ENCODE measurements at places on chromosomes 13 and 19. TPM values are rescaled to one million over a fixed set of nuclear protein-coding genes. Genes with fewer than 3 reads are reported as not detected.

DNA sequence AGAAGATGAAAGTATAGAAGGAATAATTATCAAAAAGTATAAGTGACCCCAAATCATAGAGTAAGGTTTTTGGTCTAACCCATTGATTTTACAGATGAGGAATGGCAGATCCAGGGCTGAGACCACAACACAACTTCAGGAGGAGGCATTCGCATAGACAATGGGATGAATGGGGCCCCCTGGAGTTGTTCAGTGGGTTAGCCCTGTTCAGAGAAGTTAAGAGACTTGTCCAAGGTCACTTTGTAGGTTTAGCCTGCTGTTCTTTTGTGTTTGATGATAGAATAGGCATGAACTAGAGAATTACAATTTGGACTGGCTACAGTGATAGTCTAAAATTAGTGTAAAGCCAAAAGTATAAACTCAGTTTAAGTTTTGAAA lies 233.9 kb downstream of the KCNRG start:
- H3K27ac ChIP-seq, result no peak overlapping the region
- DNase-seq, result no peak
- H3K27me3 ChIP-seq, result no peaks in the 10 kb centered on the region
- no peak overlapping the region for H3K4me3 ChIP-seq
- no peaks in the 10 kb centered on the region for H3K4me1 ChIP-seq

Gene SMIM24
- total RNA-seq, result not detected

GRCh38 chr13:20131057-20131832 lies 29.6 kb downstream of the GJA3 start:
- peak overlapping the region; percentile 18 for H3K27ac ChIP-seq
- H3K36me3 ChIP-seq, result no peaks in the 10 kb centered on the region
- H3K4me1 ChIP-seq, result peaks cover 13% of the 10 kb centered on the region
- no peak overlapping the region for H3K4me3 ChIP-seq

GRCh38 chr13:76783798-76784197 lies 102.4 kb downstream of the KCTD12 start:
- H3K36me3 ChIP-seq, result no peaks in the 10 kb centered on the region
- no peak overlapping the region for H3K4me3 ChIP-seq
- DNase-seq, result no peak
- H3K4me1 ChIP-seq, result no peaks in the 10 kb centered on the region
- H3K27me3 ChIP-seq, result no peaks in the 10 kb centered on the region
- H3K27ac ChIP-seq, result no peak overlapping the region

Gene ZFP36
- 26.3 TPM for total RNA-seq

GRCh38 chr13:101739382-101740178 lies 287.1 kb downstream of the ITGBL1 start:
- no peaks in the 10 kb centered on the region for H3K36me3 ChIP-seq
- no peak for DNase-seq
- H3K4me1 ChIP-seq, result no peaks in the 10 kb centered on the region

Gene PRTN3
- total RNA-seq, result not detected

GRCh38 chr19:8064911-8065874 lies 12.6 kb downstream of the CCL25 start:
- H3K4me1 ChIP-seq, result no peaks in the 10 kb centered on the region
- H3K27me3 ChIP-seq, result no peaks in the 10 kb centered on the region
- peak; percentile 5 for DNase-seq
- no peak overlapping the region for H3K4me3 ChIP-seq

DNA sequence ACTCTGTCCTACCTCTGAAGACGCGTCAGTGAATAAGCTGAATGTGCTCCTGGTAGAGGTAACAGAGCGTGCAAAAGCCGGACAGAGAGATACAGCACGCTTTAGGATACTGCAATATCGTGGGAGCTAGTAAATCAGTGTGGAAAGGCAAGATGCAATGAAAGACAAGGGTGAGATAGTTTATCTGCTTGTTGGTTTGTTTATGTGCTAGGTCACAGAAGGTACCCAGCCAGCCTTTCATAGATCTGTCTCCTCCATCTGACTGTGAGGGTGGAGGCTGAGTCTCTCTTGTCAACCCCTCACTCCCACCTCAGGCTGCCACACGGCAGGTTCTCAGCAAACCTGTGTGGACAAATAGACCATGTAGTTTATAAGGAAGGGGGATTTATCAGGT lies 904 bp upstream of the GIPC1 start:
- H3K4me3 ChIP-seq, result peak overlapping the region; percentile 80
- DNase-seq, result no peak
- H3K27me3 ChIP-seq, result no peaks in the 10 kb centered on the region
- H3K36me3 ChIP-seq, result no peaks in the 10 kb centered on the region
- H3K27ac ChIP-seq, result peak overlapping the region; percentile 88
- H3K4me1 ChIP-seq, result peaks cover 33% of the 10 kb centered on the region

DNA sequence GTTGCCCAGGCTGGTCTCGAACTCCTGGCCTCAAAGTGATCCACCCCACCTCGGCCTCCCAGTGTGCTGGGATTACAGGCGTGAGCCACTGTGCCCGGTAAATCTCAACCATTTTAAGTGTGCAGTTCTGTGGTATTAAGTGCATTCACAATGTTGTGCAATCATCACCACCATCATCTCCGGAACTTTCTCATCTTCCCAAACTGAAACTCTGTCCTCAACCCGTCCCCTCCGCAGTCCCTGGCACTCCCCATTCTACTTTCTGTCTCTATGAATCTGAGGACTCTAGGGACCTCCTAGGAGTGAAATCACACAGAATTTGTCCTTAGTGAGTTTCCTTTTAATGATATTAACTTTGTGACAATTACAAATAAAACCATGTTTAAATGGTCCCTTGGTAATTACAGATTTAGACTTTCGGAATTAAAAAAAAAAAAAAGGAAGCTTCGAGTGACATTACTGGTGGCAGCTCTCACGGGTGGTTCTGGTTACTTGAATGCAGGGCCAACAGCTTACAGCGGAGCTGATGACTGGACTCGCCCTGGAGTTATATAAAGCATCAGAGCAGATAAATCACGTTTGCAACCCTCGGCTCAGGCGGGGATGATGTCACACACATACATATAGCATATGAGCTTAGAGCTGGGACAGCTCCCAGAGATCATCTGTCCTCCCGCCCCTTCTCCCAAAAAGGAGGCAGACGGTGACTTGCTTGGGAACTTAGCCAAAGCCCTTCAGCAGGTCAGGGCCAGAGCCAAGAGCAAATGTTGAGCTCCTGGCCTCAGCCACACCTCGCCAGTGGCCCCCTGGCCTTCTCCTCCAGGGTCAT lies 89.8 kb downstream of the ZNF557 start:
- H3K36me3 ChIP-seq, result peaks cover 8% of the 10 kb centered on the region
- H3K27ac ChIP-seq, result peak overlapping the region; percentile 88
- H3K4me3 ChIP-seq, result no peak overlapping the region
- H3K27me3 ChIP-seq, result no peaks in the 10 kb centered on the region

Gene VMAC
- total RNA-seq, result 2.1 TPM

DNA sequence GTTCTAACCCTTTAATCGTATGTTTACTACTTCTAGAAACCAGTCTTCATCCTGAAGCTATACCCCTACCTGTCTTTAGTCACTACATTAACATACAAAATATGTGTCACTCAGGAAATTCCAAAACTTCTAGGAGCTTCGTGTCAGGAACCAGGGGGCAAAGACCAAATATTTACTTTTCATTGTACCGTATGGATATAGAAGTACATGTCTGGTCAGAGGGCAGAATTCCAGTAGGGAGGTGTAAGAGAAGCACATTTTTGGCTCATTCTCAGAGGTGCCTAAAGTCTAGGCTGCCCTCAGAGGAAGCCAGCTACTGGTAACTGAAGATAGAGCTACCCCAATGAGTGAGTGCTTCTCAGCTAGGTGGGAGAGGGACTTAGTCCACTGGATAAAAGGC lies 320.7 kb downstream of the DIAPH3 start:
- no peak overlapping the region for H3K4me3 ChIP-seq
- no peaks in the 10 kb centered on the region for H3K4me1 ChIP-seq
- H3K27me3 ChIP-seq, result no peaks in the 10 kb centered on the region
- no peak overlapping the region for H3K27ac ChIP-seq

- DNase-seq, result no peak
- H3K27ac ChIP-seq, result peak overlapping the region; percentile 89
- peaks cover 6% of the 10 kb centered on the region for H3K36me3 ChIP-seq
- H3K4me1 ChIP-seq, result peaks cover 31% of the 10 kb centered on the region
- peak overlapping the region; percentile 97 for H3K4me3 ChIP-seq
- H3K27me3 ChIP-seq, result no peaks in the 10 kb centered on the region
These were observed 682 bp downstream of the PIK3R2 start for GRCh38 chr19:18153556-18154134.

Gene ZNF728
- 3.7 TPM for total RNA-seq

DNA sequence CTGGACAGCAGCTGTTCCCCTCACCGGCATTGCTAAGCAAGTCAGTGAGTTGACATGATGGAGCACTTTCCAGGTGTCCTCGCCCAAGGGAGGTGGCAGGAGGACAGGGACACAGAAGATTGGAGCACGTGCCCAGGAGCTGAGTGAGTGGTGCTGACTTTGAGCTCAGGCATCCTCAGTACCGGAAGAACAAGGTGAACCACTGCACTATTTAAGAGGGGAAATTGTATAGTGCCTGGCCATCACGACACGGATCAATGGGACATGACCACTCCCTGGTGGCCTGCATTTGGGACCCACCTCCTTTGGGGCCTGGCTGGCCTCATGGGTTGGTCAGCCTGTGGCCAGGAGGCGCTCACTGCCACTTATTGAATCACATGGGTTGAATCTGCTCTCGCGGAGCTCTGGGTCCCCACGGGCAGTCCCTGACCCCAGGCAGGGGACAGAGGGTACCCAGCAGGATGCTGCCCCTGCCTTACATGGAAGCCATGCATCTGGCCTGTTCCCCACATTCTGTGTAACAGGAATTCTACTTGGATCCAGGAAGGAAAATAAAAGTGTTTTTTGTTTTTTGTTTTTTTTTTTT lies 206.9 kb upstream of the ZNF536 start:
- no peak overlapping the region for H3K27ac ChIP-seq
- H3K36me3 ChIP-seq, result no peaks in the 10 kb centered on the region
- no peak for DNase-seq
- H3K4me3 ChIP-seq, result no peak overlapping the region

DNA sequence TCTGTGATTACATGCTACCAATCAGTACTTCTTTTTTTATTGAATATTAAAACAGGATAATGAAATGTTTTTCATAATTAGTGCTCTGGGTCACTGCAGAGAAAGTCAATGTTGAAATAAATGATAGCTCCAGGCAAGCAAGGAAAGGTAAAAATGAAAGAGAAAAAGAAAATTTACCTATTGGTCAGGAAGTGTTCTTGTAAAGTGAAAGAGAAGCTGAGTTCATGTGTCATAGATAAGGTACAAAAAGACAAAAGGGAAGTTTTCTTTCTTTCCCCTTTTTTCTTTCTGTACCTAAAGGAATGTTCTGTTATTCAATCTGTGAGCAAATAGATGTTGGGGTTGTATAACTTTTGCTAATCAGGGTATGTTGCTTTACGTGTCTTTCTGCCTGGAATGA lies 197.0 kb downstream of the PCDH9 start:
- H3K4me1 ChIP-seq, result no peaks in the 10 kb centered on the region
- no peak overlapping the region for H3K27ac ChIP-seq
- DNase-seq, result no peak

Gene ZNF534
- total RNA-seq, result 0.29 TPM

GRCh38 chr19:7340959-7341837 lies 7.5 kb upstream of the ARHGEF18 start:
- DNase-seq, result peak; percentile 88
- H3K27me3 ChIP-seq, result no peaks in the 10 kb centered on the region
- H3K27ac ChIP-seq, result no peak overlapping the region

DNA sequence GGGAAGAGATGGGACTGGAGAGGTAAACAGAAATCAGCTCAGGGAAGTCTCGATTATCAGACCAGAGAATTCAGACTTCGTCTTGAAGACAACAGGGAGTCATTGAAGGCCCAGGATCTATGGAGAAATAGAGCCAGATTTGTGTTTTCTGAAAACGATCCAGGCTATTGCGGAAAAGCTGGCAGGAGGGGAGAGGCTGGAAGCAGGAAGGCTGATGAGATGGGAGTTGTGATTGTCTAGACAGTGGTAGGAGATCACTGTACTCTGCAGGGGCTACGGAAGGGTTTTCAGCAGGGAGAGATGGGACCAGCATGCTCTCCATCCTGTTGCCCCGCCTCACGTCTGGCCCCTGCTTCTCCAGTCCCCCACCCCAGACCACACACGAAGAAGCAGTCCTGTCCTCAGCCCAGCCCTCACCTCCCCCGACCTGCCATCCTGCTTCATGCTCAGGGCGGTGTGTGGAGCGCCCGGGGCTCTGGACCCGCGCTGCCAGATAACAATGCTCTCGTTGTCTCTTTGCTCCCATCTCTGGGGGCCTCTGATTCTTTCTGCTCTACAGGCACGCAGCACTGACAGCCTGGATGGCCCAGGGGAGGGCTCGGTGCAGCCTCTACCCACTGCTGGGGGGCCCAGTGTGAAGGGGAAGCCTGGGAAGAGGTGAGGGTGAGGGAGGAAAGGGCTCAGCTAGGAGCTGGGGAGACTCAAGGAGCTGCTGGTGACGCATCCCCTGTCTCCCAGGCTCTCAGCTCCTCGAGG lies 1.9 kb downstream of the ARHGAP33 start:
- H3K36me3 ChIP-seq, result peaks cover 10% of the 10 kb centered on the region
- no peak overlapping the region for H3K27ac ChIP-seq
- H3K27me3 ChIP-seq, result no peaks in the 10 kb centered on the region
- no peaks in the 10 kb centered on the region for H3K4me1 ChIP-seq

Gene UPK1A
- not detected for total RNA-seq

Gene MUC16
- total RNA-seq, result not detected

Gene FREM2
- 0.18 TPM for total RNA-seq
